ENCODE measurements at places on chromosomes 12 and 14.
A peak's percentile ranks its signal among the peaks of the same experiment; 100 is the strongest.

DNA sequence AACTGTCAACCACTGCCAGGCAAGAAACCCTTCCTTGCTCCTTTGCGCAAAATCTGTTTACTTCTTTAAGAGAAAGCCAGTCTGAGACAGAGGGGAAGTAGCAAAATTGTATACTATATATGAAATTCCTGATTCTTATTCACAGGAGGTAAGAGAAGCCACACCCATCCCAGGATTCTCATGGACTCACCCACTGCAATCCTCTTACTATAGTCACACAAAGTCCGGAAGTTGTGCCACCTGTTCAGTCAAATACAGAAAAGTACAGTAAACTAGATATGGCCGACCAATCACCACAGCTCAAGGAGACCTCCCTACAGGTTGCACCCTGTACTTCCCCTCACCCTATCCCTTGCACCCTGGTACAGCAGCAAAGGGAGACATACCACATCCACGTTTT, 2.9 kb downstream of the PRMT5 start:
- DNase-seq = peak; percentile 32

- no peak for DNase-seq
Observed at GRCh38 chr12:128971802-128972201, 118.5 kb downstream of the GLT1D1 start.

GRCh38 chr14:21974741-21975140, 301.1 kb upstream of the OR4E1 start:
- DNase-seq = no peak

DNA sequence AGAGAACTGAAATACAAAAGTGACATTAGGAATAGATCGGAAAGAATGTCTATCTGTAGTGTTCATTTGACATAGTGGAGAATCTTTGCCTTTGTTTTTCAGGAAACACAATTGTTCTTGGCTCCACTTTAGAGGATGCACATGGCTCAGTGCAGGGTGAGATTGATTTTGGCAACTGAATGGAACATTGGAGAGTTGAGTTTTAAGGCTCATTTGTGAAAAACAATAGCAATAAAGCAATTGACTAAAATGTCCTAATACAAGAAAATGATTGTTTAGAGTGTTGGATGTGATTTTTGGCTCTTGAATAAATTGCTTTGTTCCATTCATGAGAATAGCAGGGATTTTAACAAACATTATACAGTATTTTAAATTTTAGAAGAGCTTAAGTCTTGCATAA, 116.4 kb downstream of the SLC38A1 start:
- DNase-seq = no peak

DNA sequence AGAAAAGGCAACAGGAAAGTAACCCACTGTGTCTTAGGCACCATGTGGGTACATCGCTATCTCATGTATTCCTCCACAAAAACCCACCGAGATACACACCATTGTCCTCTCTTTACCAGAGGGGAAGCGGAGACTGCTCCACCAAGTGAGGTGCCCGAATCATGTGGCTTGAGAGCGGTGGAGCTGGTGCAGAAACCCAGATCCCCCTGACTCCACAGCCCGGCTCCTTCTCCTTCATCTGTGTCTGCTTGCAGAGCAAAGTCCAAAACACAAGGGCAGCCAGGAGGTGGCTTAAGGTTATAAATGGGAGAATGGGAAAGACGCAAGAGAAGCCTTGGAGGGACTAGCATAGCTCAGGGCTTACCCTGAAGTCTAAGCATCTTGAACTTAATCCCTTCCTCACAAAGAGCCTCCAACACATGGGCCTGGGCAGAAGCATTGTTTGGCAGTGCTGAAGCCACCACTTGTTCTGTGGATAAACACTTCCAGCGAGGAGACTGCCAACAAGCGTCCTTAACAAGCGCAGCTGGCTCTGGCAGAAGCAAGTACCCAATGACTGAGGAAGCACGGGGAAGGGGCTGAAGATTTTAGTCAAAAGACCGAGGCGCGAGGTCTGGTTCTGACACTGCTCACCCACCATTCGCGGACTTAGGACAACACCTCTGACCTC, 83.0 kb downstream of the TTC7B start:
- DNase-seq = no peak

Data from HT1080 (cell line).